ENCODE measurements at places on chromosomes 5 and 9.

DNA sequence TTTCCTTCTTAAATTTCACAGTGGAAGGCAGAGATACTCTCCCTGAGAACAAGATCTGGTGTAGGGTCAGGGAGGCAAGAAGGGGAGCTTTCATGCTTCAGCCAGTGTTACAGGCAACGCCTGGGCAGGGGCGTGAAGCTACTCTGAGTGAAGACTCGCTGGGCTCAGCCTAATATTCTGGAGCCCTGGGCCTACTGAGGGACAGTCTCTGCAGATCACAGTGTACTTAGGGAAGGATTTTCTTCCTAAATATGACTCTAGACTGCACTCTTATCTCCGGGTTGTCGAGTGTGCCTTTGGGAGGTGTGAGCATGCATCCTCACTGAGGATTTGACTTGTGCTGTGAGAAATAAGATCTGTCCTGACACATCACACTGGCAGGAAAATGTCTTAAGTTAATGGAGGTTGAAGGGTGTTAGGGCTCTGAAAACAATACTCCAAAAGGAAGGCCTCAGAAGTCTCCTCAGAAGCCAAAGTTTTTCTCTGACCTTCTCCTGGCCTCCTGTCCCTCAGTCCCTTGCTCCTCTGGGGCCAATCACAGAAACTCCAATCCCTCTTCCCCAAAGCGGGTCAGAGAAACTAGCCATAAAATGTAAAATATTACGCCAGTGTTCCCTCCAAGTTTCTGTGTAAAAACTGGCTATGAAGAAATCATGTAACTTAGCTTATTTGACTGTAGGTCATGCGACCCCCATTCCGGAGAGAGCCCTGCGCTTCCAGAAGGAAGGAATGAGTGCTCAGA is 156.8 kb upstream of the TBC1D2 start:
- peak; percentile 29 for DNase-seq

GRCh38 chr5:132258102-132259068 is 889 bp downstream of the PDLIM4 start:
- no peak for DNase-seq

DNA sequence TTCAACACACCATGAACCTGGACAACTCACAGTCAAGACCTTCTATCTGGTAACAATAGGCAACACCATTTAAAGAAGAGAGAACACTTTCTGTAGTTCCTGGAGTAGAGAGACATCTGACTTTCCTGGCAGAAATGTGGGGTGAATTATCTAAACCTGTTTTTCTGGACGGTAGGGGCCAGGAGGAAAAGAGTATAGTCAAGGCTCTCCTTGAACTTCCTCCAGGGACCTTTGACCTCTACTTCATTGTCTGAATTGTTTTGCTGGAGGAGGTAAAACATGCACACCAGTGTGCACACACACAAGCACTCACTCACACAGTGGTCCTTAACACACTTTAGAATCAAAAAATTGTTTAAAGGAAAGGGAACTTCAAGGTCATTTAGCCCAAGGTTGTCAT is 13.2 kb downstream of the S100Z start:
- no peak for DNase-seq

DNA sequence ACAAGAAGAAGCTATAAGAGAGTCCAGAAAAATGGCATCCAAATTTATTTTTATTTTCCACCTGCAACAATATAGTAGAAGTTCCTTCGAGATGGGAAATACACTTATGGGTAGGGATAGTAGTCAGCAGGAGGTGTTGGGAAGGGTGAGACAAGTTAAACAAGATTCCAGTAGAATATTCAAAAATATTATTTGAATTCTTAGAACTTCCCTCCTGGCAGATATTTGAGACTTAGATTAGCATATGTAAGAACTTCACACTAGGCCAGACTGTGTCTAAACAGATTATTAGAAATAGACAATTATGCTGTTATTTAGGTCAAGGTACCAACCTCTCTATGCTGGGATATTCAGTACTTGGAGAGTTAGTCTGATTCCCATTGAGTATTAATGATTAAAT is 108.7 kb downstream of the PLK2 start:
- DNase-seq = no peak

DNA sequence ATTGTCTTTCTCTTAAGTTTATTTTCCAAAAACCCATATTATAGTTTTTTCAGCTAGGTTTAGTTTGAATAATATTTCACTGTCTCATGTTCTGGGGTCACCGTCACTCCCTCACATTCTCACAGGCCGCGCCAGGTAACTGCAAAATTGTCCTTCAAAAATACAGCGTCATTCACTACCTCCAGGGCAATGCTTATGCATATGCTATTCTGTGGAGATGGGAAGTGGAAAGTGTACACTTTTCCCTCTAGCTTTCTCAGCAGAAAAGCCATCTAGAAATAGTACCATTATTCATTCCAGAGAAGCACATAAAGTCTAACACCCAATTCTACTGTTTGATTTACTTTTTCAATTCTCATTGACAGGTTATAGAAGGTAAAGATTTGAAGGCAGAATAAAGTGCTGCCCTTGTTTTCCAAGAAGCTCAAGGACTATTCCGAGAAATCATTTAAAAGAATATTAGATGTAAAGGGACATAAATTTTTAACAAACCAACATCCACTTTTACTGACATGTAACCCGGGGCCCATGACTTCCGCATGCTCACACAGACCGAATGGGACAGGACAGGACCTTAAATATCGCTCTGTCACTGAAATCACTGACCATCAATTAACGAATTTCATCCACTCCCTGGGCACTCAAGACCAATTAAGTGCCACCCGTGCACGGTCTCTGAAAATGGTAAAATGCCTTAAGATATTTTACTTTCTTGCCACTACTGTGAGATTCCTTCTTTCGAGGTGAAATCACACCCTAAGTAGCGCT is 720 bp downstream of the NUDT12 start:
- DNase-seq = peak; percentile 47

DNA sequence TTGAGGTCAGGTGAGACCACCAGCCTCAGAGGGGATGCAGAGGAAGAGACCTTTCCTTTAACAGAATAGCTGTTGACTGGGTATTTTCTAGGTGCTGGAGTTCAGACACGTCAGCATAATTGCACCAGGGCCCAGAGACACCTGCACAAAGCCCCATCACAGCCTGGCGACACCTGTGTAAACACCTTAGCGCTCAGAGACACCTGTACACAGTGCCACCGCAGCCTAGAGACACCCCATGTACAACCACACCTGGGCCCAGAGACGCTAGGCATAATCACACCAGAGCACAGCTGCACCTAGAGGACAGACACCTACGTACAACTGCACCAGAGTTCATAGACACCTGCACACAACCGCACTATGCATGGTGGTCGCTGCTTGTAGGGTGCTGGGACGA is 1.0 kb downstream of the TRIP13 start:
- no peak for DNase-seq
